NCI-H510A (cell line): ENCODE measurements at places on chromosomes 2 and 18.
A peak's percentile ranks its signal among the peaks of the same experiment; 100 is the strongest.

DNA sequence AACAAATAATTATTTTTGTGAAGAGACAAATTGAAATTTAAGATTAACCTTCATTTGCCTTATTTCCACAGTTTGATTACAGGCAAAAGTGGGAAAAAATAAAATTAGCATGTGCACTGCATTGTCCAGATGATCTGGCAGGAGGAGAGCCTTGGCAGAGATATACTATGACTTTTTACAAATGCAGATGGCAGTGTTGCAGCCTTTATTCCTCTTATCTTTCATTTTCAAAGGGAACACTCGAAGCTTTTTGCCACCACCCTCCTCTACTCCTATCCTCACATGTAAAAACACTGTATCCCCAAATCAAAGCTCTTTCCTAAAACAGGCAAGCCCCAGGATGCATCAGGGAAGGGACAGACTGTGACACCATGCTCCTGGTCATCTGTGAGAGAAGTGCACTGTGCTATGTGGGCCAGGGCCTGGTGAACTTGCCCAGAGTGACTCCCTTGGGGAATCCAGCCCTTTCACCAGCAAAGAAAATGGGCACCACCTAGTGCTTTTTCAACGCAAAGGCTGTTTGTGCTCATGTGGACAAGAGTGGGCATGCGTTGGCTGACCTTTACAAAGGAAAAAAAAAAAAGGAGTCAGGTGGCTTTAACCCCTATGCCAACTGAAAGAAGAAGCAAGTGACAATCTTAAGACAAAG is 74.7 kb upstream of the ETAA1 start:
- peak; percentile 19 for DNase-seq

- DNase-seq: peak; percentile 61
Observed at GRCh38 chr2:149994057-149994728, 406.6 kb upstream of the MMADHC start.

- no peak for DNase-seq
Observed at GRCh38 chr18:75156831-75157230, 52.1 kb downstream of the PTGR3 start.

- DNase-seq: no peak
Observed at GRCh38 chr2:25374411-25374810, 32.7 kb upstream of the DNMT3A start.

DNA sequence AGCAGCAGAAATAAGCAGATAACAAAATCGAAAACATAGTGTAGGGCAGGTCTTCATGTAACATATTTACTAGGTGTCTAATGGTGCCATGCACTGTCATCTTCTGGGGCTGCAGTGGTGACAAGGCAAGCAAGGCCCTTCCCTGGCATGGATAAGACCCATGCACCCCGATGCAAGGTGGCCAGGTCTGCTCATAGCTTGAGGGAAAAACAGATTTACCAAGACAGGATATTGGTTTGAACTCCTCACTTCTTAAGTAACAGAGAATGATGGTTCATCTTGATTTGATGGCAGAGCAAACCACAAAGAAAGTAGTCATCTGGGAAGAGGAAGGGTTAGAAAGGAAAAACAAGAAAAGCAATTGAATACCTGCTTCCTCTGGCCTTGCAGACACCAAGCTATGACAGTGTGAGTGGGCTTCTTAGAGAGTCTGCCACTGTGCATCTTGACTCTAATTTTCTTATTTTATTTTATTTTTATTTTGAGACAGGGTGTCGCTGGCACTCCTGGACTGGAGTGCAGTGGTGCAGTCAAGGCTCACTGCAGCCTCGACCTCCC is 35.8 kb upstream of the EML6 start:
- DNase-seq: no peak

DNA sequence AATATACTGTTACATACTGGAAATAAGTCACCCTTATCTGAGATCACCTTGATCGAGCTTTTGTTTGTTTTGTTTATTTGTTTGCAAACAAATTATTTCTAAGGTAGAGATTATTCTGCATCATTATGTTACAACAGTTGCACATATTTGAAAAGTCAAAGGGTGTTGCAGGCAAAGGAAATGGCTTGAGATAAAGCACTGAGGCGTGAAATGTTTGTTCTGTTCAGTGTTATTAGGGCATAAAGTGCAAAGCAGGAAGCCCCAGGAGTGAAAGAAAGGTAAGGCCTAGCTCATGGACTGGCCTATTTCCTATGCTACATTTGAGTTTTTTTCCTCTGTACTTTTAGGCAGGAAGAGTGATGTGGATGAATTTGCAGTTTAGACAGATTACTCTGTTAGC is 1815.6 kb upstream of the LRRTM1 start:
- DNase-seq: no peak

DNA sequence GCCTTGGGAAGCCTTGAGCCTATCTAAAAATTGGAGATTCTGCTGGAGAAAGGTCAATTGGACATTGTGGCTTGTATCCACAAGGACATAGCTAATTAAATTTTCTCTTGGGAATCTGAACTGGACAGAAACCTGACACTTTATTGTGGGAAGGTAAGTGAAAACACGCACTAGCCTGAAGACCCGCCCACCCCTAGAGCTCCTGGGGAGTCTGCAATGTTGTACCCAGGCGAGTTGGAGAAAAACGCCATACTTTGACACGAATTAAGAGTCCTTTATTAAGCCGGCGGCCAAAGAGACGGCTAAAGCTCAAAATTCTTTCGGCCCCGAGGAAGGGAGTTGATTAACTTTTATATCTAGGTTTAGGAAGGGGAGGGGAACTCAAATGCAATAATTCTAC is 1.2 kb upstream of the ZNF892 start:
- DNase-seq: no peak

DNA sequence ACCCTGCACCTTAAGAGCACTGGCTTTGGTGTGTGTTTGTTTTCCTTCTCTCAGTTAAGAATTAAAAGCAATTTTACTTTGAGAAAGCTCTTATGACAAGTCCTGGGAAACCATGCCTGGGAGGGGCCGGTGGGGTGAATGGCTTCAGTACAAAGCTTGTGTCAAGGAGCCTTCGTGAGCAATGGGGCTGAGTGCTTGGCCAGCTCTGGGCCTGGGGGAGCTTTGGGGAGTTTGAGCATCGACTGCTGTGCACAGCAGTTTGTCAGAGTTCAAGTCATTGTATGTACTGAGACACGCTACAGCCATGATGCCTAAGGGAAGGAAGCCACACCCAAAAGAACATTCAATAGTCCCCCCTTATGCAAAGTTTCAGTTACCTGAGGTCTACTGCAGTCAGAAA is 75.8 kb downstream of the ARHGEF4 start:
- DNase-seq: no peak

- DNase-seq: no peak
Observed at GRCh38 chr18:55534547-55534946, 53.4 kb downstream of the TCF4 start.

DNA sequence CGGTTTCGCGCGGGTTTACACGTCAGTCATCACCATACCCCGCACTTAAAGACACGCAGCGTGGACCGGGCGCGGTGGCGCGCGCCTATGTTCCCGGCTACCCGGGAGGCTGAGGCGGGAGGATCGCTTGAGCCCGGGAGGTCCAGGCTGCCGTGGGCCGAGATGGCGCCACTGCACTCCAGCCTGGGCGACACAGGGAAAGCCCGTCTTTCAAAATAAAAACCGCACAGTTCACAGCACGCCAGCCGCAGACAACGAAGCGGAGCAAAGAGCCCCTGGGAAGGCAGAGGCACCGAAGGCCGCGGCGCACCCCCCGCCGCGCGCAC is 328 bp downstream of the DTYMK start:
- no peak for DNase-seq

DNA sequence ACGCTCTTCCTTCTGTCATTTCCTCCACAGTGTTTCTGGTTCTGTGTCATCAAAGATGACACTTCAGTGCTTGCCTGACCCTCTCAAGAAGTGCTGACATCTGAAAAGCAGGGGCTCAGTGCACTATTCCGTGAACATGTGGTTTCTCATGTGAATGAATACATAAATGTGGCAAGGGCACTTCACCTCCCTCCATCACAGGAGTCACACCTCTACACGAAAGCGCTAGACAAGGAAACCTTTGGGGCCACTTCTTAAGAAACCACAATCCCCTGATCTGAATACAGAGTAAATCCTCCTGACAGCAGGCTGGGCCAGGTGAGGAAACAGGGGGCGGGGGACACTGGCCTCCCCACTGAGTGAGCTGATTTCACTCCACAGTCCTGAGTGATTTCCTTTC is 145.8 kb upstream of the ACAA2 start:
- DNase-seq: no peak

DNA sequence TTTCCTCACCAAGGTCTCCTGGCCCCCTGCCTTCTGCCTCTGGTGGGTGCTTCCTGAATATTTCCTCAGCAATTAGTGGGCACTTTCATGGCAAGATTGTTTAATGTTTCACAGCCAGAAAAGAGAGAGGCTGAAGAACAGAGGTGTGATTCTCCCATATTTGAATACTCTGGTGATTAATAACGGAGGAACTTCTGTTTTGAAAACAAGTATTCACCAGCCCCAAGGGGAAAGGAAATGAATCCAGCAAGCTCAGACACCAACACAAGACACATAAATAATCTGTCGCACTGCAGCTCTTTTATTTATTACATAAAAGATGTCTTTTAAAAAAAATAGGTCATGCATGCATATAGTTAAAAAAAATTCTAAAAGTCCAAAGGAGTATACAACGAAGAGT is 57.7 kb downstream of the MRPL35 start:
- DNase-seq: no peak

- peak; percentile 24 for DNase-seq
Observed at GRCh38 chr2:62221141-62221540, 25.2 kb downstream of the B3GNT2 start.

GRCh38 chr18:76495006-76495370 is at the start of gene ZNF516:
ZNF516 (minus strand) TSS chr18:76495242; CDS start chr18:76443054, 52,188 bp downstream.
- DNase-seq: peak; percentile 80

- no peak for DNase-seq
Observed at GRCh38 chr2:67311536-67311935, 85.6 kb upstream of the ETAA1 start.

DNA sequence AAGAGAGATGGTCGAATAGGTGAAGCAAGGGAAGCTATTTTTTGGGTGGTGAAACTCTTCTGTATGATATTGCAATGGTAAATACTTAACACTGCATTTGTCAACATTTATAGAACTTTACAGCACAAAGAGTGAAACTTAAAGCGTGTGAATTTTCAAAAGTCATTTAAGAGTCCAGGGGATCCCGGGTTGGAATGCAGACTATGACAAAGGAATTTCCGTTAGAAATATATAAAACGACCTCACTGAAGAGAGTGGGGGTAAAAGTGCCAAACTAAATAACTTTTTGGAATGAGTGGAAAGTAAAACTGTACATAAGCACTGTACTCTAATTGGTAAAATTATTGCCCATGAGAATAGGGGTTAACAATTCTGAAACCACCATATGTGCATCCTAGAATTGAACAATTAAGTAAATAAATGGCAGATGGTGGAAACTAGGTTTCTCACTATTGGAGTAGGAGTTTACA is 191.0 kb upstream of the FN1 start:
- no peak for DNase-seq

- DNase-seq: no peak
Observed at GRCh38 chr2:27807476-27807875, 36.0 kb downstream of the MRPL33 start.

GRCh38 chr2:64457524-64457923 is 3.6 kb downstream of the LGALSL start:
- DNase-seq: no peak

DNA sequence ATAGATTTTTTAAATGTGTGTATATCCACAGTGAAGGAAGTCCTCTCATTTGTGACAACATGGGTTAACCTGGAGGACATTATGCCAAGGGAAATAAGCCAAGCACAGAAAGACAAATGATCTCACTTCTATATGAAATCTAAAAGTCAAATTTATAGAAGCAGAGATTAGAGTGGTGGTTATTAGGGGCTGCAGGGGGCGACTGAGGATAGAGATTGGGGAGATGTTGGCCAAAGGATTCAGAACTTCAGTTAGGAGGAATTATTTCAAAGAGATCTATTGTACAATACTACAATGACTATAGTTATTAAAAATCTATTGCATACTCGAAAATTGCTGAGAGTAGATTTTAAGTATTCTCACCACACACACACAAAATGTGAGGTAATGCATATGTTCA is 252.4 kb upstream of the SLC39A10 start:
- DNase-seq: no peak

- DNase-seq: no peak
Observed at GRCh38 chr2:18803141-18803939, 214.0 kb upstream of the NT5C1B start.

DNA sequence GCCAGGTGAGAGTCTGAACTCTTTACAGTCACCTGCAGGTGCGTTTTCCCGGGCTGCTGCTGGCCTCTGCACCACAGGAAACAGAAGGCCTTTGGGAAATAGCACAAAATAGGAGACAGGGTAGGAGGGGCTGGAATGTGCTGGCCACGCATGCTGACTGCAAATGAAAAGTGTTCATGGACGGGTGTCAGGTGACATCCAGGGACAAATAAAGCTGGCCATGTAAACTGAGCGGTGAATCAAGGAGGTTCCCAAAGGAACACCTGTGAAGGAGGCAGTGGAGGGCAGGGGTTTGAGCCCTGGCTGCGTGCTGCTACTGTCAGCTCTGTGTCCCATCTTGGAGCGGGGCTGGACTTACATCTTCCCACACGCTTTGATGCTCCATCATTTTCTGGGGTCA is 42.4 kb upstream of the GBX2 start:
- peak; percentile 80 for DNase-seq

GRCh38 chr18:1422634-1423033 is 518.0 kb downstream of the ADCYAP1 start:
- no peak for DNase-seq

DNA sequence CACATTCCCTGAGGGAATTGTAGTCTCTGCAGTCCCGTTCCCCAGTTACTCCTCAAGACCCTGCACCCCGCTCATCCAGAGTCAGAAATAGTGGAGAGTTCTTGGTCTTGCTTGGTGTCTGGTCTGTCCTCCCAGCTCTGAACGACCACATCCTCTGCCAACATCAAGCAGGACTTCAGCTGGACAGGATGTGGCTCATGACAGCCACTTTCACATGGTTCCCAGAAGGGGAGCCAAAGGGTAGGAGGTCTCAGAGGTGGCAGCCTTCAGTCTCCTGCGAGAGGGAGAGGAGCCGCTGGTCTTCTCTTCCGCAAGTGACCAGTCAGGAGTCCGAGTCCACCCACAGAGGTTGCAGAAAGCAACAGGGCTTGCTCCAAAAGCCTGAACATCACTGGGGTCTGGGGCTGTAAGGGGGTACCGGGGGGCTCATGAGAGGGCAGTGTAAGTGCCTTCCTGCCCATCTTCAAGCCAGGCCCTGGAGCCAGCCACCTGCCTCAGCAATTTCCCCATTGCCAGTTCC is 29.8 kb downstream of the B3GNT7 start:
- DNase-seq: no peak

DNA sequence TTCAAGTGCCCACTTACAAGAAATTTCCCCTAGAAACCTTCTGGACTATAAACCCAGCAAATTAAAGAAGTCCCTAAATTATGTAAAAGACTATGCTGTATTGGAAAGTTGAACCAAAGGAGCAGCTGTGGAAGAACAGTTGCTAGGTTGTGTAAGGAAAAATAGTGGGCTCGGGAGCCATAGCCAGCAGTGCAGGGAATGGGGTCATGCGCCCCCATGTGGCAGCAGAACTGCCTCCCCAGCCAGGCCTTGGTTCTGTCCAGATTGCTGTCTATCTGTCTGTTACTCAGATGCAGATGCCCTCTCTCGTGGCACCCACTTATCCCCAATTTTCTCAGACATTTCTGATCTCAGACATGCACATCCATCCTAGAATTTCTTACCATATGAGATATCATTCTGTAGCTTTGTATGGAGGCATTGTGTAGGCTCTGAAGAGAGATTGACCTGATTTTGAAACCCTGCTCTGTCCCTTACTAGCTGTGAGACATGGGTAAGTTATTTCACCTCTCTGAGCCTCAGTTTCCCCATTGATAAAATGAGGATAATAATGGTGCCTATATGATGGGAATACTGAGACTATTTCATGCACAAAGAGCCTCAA is 258.3 kb downstream of the SS18 start:
- no peak for DNase-seq

- no peak for DNase-seq
Observed at GRCh38 chr2:37619959-37620300, 51.5 kb downstream of the CDC42EP3 start.
